ENCODE measurements at places on chromosomes 1 and 21.

DNA sequence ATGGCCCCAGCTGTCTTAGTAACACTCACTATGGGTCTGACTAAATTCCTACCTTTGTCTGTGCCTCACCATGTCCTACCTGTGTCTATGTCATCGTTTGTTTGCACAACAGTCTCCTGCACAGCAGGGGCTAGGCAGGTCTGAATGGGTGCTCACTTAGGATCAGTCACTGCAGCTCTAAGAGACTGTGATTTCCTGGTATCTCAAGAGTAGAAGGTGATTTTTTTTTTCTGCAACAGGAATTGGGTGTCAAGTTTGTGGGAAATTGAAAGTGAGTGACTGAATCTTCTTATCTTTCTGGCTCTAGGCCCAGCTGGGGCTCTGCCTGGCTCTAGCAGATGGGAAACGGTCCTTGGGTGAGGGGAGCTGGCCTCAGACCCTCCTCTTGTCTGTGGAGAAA lies 46.4 kb upstream of the TRABD2B start:
- no peak for ATAC-seq

DNA sequence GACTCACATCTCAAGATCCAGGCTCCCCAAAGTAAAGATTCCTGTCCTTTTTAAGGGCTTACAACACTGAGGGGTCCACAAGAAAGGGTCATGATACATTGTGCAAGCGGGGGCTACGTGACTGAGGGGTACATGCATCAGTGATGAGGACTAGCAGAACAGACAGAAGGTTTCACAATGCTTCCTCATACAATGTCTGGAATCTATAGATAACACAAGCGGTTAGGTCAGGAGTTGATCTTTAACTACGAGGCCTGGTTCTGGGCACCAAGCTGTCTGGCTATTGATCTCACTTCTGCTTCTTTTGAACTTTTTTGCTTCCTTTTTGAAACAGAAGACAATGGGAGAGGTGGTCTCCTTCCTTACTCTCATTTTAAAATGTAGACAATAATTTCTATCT lies 718.6 kb downstream of the AMY1C start:
- ATAC-seq, result peak; percentile 62

- ATAC-seq, result peak; percentile 75
These were observed 30.8 kb downstream of the CAPZB start for GRCh38 chr1:19454265-19455146.

- ATAC-seq, result no peak
These were observed 19.9 kb upstream of the ABCB10 start for GRCh38 chr1:229578168-229579058.

- no peak for ATAC-seq
These were observed 328.4 kb downstream of the ZP4 start for GRCh38 chr1:237562242-237562823.

- ATAC-seq, result no peak
These were observed 10.9 kb upstream of the PADI2 start for GRCh38 chr1:17130138-17130635.
